ENCODE measurements at places on chromosomes 1 and 21. TPM values are rescaled to one million over a fixed set of nuclear protein-coding genes. Genes with fewer than 3 reads are reported as not detected.

Gene FCRL2
- not detected for total RNA-seq

Gene AMY1B
- total RNA-seq, result not detected

Gene PROK1
- 2.3 TPM for total RNA-seq

Gene RGS18
- 0.53 TPM for total RNA-seq

Gene OTUD3
- 2.0 TPM for total RNA-seq

Gene C1orf115
- 1.1 TPM for total RNA-seq

Gene PLPPR5
- total RNA-seq, result not detected

Gene PAX7
- not detected for total RNA-seq

Measured in esophagus squamous epithelium (tissue), 5 donors.